ENCODE measurements at places on chromosomes 6 and 20. TPM values are rescaled to one million over a fixed set of nuclear protein-coding genes. Genes with fewer than 3 reads are reported as not detected.

DNA sequence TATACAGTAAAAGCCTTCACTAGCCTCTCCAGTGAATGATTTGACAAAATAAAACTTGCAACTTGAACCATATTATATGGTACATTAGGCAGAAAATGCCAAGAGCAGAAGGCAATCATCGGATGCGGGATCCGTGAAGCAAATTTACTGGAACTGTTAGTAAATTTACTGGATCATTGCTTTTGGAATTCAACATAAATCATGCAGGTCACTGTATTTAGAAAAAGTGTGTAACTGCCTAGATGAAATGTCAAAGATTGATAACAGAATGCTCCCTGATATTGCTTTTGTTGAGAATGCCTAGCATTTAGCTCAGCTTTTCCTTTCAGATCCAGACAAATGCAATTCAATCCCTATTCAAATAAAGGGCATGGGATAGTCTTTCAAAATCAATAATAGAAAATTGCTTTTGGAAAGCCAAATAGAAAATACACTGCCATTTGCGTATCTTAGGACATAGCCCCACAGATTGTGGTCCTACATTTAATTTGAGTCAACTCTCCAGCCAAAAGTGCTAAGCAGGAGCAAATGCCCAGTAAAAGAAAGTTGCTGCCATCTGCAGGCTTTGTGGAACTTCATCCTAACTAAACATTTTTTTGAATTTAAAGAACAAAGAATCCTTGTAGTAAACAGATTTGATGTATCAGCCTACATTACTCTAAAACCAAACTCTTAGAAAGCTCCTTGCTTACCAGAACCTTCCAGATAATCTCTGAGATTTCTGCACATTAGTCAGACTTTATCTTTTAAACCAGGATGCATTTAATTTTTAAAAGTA, 109.5 kb upstream of the HSF2 start:
- no peak for ATAC-seq

GRCh38 chr6:152301021-152301764, 336.0 kb downstream of the SYNE1 start:
- peak; percentile 49 for ATAC-seq

DNA sequence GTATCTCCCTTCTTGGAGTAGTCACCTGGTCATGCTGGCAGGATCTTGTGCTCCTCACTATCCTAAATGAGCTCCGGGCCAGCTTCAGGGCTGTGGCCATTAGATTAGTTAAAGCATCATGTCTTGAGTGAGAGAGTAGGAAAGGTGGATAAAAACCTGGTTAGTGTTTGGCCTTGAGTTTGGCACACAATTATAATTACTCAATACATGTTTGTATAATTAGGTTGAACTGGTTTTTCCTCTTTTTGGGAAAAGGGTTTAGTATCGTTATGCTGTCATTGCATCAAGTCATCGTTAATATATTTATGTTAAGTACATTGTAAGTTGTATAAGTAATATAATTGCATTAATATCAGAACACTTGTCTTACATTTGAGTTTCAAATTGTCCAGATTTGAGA, 126.3 kb downstream of the CDKAL1 start:
- ATAC-seq, result no peak

- ATAC-seq, result peak; percentile 98
These were observed 36.5 kb upstream of the MLN start for GRCh38 chr6:33840048-33840926.

- peak; percentile 43 for ATAC-seq
These were observed at the start of gene PPP1R14C for GRCh38 chr6:150142670-150143515. Gene PPP1R14C, plus strand, starts transcription at chr6:150143044. Its CDS starts 149 bp downstream, at chr6:150143193.

DNA sequence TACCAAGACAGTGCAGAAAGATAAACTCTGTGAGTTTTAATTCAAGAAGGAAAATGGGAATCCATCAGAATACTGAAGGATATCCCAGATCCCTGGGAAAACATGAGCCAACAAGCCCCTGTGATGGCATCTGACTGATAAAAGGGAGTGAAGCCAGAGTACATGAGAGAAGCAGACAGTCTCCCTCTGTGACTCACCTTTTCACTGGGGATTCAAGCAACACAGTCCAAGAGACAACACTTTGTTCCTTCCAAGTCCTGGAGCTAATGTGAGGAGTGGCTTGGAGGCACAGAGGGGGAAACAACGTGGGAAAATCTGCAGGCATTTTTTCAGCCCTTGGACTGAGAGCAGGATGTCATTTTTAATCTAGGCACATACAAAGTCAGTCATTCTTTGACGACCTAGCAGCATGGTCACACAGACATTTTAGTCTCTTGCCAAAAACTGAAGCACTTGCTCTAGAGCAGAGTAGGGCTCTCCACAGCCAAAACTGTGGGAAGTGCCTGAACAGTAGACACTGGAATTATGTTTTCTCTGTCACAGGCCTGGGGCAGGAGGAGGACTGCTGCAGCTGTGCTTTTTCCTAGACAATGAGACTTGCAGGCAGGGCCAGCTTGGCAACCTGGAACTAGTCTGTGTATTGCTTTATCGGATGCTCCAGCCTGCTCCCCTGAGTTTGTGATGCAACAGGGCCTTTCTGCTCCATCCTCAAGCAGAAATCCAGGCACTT, 465.0 kb upstream of the GJE1 start:
- no peak for ATAC-seq

GRCh38 chr20:41232973-41233926, 84.3 kb downstream of the ZHX3 start:
- peak; percentile 40 for ATAC-seq

- ATAC-seq, result no peak
These were observed 45.9 kb downstream of the SLC22A3 start for GRCh38 chr6:160393891-160394653.

DNA sequence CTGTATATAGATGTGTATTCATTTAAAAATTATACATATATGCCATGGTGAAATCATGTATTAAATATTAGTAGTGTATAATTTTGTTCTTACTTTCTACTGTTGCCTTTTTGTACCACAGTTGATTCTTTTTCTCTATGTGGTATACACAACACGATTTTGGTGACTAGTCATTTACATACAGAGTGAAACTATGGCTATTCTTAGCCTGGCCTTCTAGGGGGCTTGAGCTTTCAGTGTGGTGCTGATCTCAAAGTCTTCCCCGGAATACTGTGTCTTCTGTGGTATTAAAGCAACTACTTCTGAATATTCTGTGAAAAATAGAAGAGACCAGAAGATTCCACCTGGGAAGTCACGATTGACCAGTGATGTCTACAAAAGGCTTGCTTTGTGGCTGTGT, 301.9 kb downstream of the UTRN start:
- ATAC-seq, result no peak

DNA sequence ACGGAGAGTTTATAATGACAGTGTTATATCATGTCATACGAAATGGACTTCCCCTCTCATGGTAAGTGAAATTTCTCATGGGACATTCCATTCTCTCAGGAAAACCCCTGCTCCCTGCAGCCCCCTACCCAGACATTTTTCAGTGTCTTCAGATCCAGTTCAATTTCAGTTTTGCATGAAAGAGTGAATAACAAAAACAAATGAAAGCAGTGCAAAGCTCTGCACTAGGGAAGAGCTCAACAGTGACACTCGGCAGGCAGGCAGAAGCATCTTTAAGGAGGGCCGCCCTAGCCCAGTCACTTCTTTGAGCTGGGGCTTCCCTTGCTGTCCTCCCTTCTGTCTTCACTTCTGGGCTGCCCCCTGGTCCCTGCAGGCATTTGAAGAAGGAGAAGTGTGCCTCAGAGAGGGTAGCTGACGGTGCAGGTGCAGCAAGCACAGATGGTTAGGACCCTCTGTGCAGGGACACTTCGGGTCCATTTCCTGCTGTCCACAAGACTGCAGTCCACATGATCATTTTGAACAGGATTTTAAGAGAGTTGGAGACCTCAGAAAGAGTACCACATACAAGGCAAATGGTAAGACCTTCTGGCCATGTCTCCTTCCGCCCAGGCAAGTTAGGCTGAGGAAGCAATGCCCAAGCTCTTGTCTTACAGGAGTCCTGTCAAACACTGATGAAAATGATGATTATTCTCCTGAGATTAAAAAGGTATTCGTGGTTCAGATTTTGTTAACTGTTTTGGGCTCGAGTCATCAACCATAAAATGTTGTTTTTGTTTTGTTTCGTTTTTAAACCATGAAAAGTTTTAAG, 5.4 kb upstream of the DUSP22 start:
- ATAC-seq, result no peak

DNA sequence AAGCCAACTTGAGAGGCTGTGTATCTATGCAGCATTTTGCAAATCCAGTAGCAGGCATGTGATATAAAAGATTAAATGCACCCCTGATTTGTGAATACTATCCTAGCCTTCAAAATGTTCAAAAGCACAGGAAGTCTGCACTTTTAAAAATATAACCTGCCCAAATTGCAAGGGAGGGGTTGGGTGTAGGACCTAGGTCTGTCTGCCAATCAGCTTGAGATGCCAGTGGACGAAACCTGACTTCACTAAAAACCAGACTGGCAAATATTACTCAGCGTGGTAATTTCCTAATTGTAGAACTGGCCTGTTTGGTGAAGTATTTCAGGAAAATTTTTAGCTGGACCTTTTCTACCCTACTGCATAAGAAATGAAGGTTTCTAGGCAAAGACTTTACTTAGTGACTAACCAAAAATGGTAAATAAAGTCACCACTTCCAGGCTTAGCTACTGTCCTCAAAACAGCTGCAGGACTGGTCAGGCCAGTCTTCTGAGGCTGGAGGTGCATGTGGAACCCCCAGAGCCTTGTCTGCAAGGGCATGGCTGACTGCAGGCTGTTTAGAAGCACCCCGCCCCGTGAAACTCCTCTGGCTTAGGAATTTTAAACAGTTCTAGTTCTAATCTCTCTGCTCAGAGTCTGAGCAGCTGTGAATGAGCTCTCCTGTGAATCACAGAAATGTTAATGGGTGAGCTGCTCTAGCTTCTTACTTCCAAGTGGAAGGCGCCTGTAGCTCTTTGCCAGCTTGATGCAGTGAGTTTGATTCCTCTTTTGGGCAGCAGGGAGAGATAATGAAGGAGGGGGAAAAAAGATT, 104.4 kb upstream of the ESR1 start:
- peak; percentile 16 for ATAC-seq

GRCh38 chr6:101513181-101513580, 119.7 kb downstream of the GRIK2 start:
- ATAC-seq, result no peak

- ATAC-seq, result no peak
These were observed 22.3 kb downstream of the NPEPL1 start for GRCh38 chr20:58714923-58715351.

GRCh38 chr6:112752791-112753190, 405.7 kb downstream of the RFPL4B start:
- ATAC-seq, result no peak

- peak; percentile 45 for ATAC-seq
These were observed 97.4 kb upstream of the JARID2 start for GRCh38 chr6:15148356-15148946.

DNA sequence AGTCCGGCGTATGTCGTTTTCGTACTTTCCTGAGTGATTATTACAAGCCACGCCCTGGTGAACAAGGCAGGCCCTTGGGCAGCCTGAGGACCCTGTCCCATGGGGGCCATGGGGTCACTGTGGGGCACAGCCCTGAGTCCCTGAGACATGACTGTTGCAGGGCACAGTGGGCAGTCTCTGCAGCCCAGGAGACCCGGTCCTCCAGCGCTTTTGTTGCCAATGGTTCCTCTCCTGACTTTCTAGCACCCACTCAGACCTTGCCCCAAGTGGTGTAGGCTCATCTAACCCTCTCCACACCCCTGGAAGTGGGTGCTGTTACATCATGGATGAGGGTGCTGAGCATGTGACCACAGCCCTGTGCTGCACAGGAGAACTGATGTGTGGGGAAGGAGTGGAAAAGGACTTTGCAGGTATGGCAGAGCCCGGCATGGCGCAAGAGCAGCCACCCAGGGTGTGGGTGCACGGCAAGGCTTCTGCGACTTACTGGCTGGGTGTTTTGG, 319.5 kb downstream of the TAF4 start:
- ATAC-seq, result no peak

GRCh38 chr6:140833408-140833807, 1299.3 kb upstream of the GJE1 start:
- ATAC-seq, result no peak

GRCh38 chr20:40668449-40669228, 20.4 kb downstream of the MAFB start:
- ATAC-seq, result no peak

DNA sequence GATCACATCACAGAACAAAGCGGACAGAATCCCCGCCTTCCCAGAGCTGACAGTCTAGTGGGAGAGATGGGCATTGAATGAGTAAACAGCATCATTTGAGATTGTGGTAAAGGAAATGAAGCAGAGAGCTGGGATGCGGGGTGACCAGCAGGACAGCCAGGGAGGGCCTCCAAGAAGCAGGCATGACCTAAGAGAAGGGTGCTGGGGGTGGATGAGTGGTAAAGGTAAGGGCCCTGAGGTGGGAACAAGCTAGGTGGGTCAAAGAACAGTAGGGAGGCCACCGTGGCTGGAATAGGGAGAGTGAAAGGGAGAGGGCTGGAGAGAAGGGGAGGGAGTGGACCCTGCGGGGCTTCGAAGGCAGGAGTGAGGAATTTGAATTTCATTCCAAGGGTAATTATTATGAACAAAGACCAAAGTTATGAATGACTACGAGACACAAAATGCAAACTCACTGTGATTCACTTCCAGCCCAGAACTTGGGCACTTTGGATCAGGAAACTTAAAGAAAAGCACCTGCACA, 61.4 kb downstream of the CEBPB start:
- no peak for ATAC-seq

GRCh38 chr20:36093025-36093803, 61.3 kb upstream of the EPB41L1 start:
- peak; percentile 54 for ATAC-seq

GRCh38 chr6:53939830-53940229, 145.0 kb downstream of the LRRC1 start:
- no peak for ATAC-seq

DNA sequence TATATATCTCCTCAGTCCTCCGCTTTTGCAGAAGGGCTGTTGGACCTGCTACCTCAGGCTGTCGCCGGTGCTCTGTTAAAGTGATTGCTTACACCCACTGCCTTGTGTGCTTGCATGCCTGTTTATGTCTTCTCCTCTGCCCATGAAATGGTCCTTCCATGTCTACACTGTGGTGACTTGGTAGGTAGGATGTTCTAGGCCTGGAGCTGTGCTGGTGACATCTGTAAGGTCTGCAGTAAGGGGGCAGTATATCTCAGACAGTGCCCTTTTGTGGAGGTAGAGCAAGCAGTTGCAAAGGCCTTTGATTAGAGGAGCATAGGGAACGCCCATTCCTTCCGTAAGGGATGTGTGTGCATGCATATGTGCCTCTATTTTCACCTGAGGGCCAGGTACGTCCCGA, 40.3 kb downstream of the VAPB start:
- ATAC-seq, result no peak

- peak; percentile 74 for ATAC-seq
These were observed 6.4 kb upstream of the SLC12A5 start for GRCh38 chr20:46022411-46023147.

The HLA-DMB gene
- 2.7 TPM for total RNA-seq

The SIRPD gene
- total RNA-seq, result not detected

The MAP1LC3A gene
- total RNA-seq, result 4.5 TPM

The SUN5 gene
- total RNA-seq, result not detected

The OVOL2 gene
- not detected for total RNA-seq

The TNXB gene
- total RNA-seq, result 26.8 TPM

The PLCB4 gene
- total RNA-seq, result not detected

The PRDM13 gene
- not detected for total RNA-seq

The SH3BGRL2 gene
- 0.06 TPM for total RNA-seq

The CTCFL gene
- not detected for total RNA-seq

The IP6K3 gene
- total RNA-seq, result not detected

The RIMS1 gene
- total RNA-seq, result not detected
